Glutamatergic neuron (in vitro differentiated cells): ENCODE measurements at places on chromosomes 5 and 9.

GRCh38 chr9:93268551-93269314 lies 84.8 kb downstream of the WNK2 start:
- DNase-seq = no peak

DNA sequence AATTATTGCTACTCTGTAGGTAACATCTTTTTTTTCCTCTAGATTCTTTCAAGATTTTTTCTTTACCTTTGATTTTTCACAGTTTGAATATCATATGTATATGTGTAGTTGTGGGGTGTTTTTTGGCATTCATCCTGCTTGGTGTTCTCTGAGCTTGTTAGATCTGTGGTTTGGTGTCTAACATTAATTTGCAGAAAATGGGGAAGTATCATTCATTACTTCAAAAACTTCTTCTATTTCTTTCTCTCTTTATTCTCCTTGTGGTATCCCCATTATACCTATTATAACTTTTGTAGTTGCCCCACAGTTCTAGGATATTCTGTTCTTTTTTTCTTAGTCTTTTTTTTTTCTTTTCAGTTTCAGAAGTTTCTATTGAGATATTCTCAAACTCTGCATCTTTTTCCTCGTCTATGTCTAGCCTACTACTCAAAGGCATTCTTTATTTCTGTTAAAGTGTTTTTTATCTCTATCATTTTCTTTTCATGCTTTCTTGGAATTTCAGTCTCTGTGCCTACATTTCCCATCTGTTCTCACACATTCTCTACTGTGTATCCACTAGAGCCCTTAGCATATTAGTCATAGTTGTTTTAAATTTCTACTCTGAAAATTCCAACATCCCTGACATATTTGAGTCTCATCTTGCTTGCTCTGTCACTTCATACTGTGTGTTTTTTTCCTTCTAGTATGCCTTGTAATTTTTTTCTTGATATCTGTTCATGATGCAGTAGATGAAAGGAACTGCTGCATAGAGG lies 60.1 kb upstream of the GNA14 start:
- no peak for DNase-seq

DNA sequence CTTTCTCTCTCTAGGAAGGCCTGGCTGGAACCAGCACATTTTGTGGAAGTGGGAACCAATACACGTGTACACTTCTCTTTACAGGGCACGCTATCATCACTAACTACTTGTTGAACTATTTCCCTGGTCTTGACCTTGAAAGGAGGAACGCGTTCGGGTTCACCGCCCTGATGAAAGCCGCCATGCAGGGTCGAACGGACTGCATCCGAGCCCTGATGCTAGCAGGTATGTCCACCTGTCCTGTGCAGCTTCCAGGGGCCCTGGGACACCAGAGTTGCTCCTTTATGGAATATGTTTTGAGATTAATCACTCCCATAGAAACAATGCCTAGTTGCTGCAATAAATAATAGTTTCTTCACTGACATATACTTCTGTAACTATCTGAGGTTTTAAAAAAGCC lies 74.1 kb downstream of the ANKRD33B start:
- DNase-seq = no peak

DNA sequence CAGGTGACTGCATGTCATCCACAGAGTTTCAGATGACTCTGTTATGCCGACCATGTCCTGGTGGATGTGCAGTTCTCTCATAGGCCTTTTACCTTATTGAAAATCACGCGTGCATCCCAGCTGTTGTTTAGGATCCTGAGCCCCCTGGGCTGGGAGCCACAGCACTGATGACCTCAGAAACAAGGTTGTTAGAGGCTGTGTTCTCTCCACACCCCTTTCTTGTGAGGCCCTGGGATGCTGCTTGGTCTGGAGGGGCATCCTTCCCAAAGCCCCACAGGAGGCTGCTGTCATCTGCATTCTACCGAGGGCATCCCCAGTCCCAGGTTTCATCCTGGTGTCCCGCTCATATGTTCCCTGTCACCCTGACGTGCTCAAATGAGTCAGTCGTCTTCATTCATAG lies 76.5 kb upstream of the IRX4 start:
- no peak for DNase-seq

GRCh38 chr5:179127136-179128040 lies 67.2 kb downstream of the ZNF354C start:
- DNase-seq = no peak

DNA sequence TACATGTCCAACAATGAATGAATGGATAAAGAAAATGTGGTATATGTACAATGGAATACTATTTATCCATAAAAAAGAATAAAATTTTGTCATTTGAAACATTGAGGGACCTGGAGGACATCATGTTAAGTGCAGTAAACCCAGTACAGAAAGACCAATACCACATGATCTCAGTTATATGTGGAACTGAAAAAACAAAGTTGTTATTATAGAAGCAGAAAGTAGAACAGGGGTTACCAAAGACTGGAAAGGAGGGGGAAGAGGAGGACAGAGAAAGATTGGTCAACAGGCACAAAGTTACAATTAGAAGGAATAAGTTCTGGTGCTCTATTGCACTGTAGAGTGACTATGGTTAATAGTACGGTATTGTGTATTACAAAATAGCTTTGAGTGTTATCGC lies 233.8 kb downstream of the SEMA6A start:
- DNase-seq = no peak

- DNase-seq = no peak
These were observed 385.2 kb downstream of the SPOCK1 start for GRCh38 chr5:137113939-137114338.

DNA sequence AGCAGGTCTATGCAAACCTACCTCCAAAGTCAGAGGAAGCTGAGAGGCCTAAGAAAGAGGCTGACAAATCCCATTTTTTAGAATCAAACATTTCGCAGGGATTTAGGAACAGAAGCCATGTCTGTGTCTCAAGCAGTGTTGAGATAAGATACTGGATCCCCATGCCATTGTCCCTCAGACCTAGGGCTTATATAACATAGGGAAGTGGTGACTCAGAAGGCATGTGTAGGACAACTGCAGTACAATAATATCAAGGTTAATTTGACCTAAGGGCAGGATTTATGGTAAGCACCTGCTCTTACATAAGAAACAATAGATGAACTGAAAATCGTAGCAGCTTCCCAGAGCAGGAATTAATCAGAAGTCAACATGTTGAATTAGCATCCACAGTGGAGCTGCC lies 459.4 kb downstream of the ANXA1 start:
- no peak for DNase-seq

DNA sequence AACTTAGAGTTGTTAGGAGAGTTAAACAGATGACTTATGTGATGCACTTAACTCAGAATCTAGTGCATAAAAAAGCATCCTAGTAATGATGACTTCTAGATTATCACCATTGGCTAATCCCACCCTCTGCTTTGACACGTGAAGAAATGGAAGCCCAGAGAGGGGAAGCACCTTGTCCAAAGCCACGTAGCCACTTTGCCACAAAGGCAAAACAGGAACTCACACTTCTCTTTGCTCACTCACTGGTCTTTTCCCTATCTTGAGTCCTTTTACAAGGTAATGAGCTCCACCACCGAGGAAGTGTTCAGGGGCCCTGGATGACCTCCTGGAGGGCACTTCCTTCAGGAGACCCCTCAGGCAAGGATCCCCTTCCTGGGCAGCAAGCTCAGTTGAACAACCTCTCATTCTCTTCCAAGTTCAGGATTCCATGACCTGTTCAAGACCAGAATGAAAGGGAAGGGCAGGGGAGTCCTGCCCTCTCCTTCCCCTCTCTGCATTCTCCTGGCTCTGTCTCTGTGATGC lies 89.7 kb downstream of the HRH2 start:
- DNase-seq = no peak

GRCh38 chr5:22614486-22615094 lies 238.6 kb downstream of the CDH12 start:
- DNase-seq = no peak

DNA sequence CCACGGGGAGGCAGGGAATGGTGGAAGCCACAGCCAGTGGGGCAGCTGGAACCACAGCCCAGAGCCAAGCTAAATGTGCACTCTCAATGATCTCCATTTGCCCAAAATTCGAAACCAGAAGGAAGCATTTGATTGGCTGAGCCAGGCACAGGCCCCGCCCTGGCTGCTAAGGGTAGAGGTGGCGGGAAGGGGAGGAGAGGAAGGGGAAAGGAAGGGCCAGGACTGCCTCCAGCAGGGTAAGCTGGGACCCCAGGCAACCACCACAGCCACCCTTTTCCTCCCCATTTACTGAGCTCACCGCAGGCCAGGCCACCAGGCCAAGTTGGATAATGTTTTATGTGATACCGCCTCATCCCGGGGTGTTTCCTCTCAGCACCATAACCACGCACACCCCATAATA lies 100.3 kb upstream of the RAPGEF1 start:
- no peak for DNase-seq

DNA sequence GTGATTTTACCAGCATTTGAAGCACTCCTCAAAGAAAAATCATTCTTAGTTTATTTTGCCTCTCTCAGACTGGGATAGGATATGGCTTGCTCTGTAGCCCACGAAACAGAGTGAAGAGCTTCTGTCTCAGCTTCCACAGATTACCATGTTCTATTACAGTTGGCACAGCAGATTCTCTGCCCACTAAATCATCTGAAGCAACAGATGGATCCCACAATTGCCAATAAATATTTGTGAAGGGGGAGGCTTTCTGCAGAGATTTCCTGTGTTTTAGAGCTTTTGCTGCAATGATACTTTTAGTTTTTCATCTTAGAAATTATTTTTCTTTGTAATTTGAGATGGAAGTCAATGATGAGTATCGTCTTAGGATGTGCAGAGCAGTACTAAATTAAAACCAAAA lies 12.3 kb upstream of the MAP3K1 start:
- DNase-seq = no peak

DNA sequence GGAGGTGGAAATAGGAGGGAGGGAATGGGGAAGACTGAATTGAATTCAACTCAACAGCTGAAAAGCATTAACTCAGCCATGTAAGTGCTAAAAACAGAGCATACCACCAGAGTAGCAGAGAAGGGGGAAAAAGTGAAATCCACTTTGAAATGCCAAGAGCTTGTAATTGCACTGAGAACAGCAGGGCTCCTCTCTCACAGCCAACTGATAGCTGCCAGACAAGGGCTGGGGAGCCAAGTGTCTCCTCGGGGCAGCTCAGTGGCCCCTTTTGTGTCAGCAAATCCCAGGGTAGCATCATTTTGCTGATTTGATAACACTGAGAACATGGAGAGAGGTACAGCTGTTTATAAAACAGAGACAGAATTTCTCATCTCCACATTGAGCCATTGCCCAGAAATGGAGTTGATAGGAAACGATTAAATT lies 182.5 kb downstream of the FRMD3 start:
- DNase-seq = no peak

GRCh38 chr5:127840809-127841208 lies 137.6 kb downstream of the CCDC192 start:
- no peak for DNase-seq

GRCh38 chr5:89712134-89712700 lies 697.3 kb downstream of the CETN3 start:
- DNase-seq = no peak

DNA sequence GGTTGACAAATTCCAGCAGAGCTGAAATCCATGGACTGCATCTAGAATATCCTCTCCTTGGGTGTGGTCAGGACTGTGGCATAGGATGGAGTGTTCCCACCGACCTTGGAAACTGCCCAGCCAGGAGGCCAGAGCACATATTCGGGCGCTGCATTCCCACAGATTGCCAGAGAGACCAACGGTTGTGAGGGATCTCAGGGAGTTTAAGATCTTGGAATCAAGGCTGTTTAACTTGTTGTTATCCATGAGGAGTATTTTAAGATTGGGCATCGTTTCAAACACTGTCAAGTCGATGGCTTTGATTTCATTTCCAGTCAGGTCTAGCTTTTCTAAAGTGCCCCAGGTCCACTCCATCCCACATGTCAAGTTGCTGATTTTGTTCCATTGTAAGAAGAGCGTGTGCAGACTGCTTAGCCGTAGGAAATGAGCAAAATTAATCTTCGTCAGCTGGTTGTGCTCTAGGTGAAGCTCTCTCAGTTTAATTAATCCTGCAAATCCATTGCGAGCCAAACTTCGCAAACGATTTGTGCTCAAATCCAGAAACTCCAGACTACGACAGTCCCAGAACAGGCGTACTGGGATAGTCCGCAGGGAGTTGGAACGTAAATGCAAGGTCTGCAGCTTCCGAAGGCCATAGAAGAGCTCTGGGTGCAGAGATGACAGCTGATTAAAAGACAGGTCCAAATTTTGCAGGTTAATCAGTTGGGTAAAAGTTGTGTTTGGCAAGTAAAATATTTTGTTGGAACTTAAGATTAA lies 1.5 kb downstream of the LRRTM2 start:
- peak; percentile 26 for DNase-seq

DNA sequence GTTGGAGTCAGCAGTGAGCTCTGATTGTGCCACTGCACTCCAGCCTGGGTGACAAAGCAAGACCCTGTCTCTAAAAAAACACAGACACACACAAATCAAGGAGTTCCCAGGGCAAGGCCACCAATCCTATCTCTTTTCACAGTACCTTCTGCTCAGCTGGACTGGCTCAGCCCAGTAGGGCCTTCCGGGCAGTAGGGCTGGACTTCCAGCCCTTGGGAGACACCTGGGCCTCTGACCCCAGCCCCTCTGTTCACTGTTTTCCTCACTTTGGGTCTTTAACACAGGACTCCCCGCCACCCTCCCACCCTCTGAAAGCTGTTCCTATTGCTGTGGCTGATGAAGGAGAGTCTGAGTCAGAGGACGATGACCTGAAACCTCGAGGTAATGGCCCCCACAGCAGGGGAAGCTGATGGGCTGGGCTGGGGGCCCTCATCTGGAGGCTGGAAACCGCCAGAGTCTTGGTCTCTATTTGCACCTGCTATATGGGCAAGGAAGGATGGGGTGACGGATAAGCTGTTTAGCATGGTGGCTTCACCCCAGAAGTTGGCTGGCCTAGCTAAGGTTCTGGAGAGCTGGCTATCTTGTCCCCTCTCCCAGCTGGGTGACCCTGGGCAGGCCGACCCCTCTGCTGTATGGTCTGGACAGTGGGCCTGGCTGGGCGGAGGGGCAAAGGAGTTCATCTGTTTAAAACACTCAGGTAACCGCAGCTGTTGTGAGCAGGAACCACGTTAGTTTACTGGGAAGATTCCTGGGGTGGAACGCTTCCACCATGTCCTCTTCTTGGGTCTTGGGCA lies 25.6 kb downstream of the USP20 start:
- no peak for DNase-seq

DNA sequence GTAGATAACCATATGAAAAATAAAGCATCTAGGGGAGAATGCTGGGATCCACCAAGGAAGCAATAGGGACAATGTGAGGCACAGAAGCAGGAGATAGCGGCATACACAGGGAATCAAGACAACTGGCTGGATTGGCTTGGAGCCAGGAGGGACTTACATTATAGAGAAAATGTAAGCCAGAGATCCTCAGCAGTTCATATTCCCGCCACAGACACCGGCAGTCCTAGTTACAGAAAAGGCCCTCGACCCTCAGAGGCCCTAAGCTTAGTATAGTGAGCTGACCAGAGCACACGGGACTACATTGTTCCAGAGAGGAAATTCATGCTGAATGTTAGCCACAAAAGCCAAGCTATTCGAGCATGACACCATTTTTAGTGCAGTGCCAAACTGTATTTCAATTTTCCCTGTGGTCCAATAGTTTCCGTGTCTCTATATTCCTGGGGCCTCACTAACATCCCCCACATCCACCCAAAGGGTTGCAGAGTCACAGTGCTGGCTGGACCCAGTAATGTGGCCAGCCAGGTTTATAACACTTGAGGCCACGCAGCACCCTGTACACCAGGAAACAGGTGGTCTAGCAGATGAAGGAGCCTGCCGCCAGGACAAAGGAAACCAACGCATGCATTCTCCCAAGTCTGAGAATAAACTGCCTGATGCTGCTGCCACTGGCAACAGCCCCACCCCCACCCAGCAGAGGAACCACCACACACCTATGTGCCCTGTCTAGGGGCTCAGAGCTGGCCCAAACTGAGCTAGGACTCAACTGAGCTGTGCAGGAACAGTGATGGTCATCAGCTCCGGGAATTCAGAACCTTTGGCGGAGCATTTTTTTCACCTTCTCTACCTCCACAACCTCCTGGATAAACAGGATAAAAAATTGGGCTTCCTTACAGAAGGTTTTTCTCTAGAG lies 693.2 kb upstream of the CHD1 start:
- DNase-seq = no peak
